ENCODE measurements at places on chromosomes 6 and 20.

DNA sequence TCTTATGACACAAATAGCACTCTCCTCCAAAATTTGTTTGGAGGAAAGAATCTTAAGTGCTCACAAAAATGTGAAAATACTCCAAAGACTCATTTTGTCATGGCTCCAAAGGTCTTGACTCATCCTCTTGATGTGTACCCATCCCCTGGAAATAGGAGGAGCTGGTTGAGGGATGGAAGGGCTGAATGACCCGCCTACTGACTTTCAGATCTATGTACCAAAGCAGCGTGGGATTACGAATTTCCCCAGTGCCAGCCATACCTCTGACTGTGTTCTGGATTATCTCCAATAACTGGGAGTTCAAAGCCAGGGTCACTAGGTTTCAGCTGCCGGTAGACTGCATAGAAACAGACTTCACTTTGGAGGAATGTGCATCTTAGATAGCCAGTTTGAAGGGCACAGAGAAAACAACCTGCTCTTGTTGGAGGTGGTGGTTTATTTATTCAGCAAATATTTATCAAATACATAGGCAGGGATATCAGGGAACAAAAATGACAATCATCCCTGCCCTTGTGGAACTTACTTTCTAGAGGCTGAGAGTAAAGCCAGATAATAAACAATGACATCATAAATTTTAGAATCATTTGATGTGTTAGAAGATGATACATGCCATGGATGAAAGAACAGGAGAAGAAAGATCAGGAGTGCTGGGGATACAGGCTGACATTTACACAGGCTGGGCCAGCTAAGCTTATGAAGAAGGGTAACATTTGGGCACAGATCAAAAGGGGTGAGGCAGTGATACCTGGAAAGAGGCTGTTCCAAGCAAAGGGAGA is 246.6 kb downstream of the TBXT start:
- DNase-seq, result no peak

- no peak for DNase-seq
Measured at GRCh38 chr6:22327881-22328280, 31.0 kb upstream of the PRL start.

DNA sequence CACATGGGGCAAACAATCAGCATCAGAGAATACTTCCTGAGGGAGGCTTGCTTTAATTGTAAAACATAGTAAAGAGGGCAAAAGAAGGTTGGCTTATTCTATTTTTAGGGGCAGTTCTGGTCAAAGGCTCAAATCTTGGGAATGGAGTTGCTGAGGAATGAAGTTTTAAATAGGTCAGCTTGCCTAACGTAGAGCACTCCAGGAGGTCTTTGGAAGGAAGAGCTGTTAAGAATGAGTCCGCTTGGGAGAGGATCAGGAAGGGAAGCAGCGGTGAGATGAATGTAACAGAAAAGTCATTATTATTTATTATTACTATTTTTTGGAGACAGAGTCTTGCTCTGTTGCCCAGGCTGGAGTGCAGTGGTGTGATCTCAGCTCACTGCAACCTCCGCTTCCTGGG is 108.7 kb downstream of the ZFAND3 start:
- DNase-seq, result no peak

- DNase-seq, result no peak
Measured at GRCh38 chr6:54193560-54193959, 82.3 kb downstream of the MLIP start.
